ENCODE measurements at places on chromosomes 16 and 17.

DNA sequence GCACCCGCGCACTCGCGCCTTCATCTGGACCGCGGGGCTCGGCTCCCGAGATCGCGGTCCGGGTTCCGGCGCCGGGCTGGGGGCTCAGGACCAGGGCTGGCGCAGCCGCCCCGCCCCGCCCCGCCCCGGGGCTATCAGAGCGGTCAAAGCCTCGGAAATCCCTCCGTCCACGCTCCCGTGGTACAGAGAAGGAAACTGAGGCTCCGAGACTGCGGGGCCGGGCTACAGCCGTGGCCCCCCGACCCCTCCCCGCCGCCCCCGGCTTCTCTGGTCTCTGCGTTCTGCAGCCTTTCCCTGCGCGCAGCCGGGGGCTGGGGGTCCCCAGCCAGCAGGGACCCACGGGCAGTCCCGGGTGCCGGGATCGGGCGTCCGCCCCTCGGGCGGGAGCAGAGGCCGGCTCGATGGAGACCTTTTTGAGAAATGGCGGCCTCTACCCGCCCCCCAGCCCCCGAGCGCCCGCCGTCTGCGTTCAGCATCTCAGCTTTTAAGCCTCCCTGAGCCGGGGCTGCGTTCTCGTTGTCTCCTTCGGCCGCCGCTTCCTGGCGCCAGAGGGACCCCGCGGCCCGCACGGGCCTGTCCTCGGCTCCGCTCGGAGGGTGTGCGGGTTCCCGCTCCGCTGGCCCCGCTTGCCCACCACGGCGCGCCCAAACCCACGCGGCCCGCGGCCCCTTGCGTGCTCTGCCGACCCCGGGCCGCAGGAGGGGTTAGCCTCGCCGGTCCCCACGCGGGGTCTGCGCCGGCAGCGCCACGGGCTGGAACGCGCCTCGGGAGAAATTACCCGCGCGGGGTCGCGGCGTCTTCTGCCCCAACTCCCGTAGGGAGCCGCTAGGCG is 1.5 kb upstream of the NPTX1 start:
- no peak for DNase-seq

DNA sequence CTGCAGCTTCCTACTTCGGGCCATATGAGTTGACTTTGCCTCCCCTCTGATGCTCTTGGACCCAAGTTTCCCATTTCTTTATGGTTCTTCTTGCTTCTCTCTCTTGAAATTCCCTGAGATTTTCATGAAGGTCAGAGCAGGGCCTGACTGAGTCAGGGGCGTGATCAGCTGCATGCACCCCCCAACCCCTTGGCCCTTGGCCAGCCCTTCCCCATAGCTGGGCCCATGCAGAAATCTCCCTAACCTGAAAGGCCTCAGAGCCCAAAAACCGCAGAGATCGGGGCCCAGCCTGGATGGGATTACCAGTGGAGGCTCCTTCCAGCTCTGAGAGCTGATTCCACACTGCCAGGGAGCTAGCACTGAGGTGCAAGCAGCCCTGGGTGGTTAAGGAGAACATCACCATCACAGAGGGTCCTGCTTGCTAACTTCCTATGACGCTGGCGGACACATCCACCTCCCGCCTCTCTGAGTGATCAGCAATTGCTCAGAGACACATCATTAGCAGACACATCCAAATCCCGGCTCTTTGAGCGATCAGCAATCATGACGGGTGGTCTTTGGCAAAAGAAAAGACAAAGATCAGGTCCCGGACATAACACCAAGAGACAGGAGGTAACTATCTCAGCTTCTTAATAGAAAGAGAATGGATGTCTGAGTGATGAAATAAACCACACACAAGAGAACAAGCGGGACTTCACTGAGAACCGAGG is 161.5 kb downstream of the C16orf78 start:
- DNase-seq = no peak

- DNase-seq = no peak
Observed at GRCh38 chr17:55959756-55960155, 193.5 kb upstream of the ANKFN1 start.

- DNase-seq = no peak
Observed at GRCh38 chr16:81928975-81929374, 82.3 kb downstream of the SDR42E1 start.

DNA sequence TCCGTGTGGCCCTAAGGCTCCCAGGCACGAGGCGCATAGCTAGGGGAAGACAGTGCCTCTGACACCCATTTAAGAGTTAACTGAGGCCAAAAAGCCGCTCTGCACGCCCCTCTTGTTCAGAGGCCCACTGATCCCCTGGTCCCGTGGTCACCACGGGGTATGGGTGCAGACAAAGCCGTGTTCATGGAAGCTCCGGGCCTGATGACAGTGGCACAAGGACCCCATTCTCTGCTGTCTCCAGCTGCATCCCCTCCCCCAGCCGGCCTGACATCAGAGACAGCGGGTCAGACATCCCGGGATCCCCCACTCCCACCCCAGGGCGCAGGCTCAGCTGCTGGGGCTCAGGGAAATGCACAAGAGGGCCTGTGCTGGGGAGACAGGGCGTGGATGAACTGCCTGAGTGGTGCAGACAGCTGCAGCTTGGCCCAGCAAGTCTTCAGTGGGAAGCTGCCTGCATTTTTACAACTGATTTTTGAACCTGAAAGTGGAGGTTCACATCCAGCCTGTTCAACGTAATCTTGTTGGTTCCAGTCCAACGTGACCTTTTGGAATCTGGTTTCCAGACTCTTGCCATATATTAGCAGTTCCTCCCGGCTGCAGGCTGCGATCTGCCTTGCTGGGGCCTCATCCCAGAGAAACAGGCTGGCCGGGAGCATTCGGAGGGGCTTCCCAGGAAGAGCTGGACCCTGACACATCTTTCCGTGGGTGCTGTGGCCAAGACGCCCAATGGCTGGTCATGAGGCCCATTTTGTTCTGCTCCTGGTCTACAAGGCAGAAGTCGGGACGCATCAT is 9.7 kb upstream of the BAHCC1 start:
- DNase-seq = no peak

GRCh38 chr17:41547378-41547841 is 19.3 kb upstream of the KRT19 start:
- no peak for DNase-seq

DNA sequence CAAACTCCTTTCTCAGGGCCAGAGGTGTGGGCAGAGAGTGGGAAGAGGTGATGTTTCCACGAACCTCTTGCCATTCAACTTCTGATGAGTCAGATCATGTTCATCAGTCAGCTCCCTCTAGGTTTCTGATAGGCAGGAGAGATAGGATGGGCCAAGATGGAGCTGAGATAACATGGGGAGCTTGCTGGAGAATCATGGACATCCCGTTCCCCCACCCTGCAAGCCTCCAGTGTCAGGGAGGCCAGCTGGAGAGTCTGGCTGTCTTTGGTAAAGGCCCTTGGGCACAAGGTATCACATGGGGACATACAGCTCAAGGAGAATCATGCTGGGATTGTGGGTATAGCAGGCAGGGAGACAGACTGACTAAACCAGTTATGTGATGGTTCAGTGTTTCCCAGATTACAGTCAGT is 136.0 kb upstream of the IRX3 start:
- no peak for DNase-seq

GRCh38 chr17:9225305-9226101 is 204.2 kb downstream of the NTN1 start:
- DNase-seq = no peak

DNA sequence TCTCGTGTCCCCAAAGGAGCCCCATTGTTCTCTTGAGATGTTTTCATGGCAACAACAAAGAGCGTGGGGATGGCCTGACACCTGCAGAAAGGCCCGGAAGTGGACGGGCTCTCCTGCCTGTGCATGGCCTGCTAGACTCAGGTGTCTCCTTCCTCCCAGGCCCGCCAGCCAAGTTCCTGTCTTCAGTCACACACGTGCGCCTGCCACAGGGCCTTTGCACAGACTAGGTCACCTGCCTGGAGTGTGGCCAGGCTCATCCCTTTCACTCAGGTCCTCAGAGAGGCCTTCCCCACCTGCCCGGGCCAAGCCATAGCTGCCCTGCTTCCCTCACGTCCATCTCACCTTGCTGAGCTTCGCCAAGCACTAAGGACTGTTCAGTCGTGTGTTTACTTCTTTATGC is 300.9 kb downstream of the FOXL1 start:
- no peak for DNase-seq

GRCh38 chr17:37608351-37609169 is 658 bp downstream of the SYNRG start:
- DNase-seq = no peak

DNA sequence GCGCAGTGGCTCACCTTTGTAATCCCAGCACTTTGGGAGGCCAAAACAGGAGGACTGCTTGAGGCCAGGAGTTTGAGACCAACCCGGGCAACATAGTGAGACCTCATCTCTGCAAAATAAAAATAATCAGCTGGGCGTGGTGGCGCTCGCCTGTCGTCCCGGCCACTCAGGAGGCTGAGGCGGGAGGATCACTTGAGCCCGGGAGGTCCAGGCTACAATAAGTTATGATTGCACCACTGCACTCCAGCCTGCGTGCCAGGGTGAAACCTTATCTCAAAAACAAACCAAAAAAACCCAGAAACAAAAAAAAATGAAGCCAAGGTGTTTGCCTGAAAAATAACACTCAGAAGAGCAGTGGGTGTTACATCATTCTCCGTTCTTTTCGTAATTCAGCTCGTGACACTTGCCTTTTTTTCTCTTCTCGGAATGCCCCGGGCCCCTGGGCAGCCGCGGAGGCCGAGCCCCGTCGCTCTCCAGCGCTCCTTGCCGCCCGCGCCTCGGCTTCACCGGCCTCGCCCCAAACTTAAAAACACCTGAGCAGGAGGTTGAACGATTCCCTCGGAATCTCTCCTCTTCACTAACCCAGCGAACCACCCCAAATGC is 17.0 kb downstream of the PRCD start:
- peak; percentile 41 for DNase-seq

- no peak for DNase-seq
Observed at GRCh38 chr17:41347869-41348760, 2.5 kb downstream of the KRT33A start.

- DNase-seq = no peak
Observed at GRCh38 chr16:48370229-48370628, 15.0 kb downstream of the SIAH1 start.

DNA sequence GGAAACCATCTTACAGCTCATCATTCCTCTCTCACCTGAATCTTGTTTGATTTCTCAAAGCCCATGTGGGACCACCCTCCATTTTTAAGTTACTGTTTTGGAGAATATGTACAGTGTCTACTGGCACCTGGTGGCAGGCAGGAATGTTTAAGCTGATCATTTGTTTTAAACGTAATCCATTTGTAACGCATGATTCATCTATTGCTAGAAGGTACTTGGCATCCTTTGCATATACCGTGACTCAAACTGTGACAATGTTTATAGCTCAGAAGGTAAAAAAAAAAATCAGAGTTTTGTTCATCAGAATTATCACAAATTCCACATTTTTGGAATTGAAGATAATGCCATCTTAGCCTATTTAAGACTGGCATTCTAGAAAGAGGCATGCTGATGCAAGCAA is 1007.5 kb upstream of the EEF2KMT start:
- DNase-seq = no peak

- no peak for DNase-seq
Observed at GRCh38 chr16:51393381-51394005, 242.4 kb upstream of the SALL1 start.

GRCh38 chr16:52652033-52652432 is 105.1 kb upstream of the TOX3 start:
- DNase-seq = no peak

DNA sequence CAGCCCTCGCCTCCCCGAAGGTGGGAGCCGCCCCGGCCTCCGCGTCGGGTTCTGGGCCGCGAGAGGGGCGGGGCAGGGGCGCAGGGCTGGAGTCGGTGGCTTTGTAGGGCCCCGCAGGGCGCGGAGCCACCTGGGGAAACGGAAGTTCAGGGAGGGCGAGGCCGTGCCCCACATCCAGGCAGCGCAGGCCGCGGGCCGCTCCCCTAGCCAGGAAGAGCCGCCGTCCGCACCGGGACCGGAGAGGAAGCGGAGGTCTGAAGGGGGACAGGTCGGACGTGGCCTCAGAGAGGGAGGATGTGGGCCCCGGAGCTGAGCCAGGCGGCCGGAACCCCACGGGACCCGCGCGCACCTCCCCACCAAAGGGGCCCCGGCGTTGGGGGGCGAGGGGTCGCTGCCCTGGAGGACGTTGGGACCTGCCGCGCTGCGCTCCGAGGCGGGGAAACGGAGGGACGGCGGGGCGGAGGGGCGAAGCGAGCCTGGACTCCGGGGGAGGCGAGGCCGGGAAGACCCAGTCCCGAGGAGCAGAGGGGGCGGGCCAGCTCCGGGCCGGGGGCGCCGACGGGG is 482 bp upstream of the SLC16A3 start:
- DNase-seq = no peak

DNA sequence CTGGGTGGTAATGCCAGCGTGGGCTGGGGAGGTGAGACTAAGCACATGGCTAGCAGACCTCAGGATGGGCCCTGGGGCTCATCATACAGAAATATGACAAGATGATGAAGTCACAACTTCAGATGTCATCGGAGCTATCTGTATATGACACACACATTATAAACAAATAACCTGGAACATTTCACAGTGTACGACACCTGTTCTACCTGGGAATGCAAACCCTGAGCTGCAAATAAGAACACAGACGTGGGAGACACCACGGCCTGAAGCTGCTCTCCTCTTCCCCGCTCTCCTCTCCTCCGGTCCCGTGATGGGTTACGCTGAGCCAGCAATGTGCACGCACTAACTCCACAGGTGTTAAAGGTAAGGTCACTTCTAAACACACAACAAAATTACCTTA is 4.9 kb downstream of the PLD6 start:
- no peak for DNase-seq

DNA sequence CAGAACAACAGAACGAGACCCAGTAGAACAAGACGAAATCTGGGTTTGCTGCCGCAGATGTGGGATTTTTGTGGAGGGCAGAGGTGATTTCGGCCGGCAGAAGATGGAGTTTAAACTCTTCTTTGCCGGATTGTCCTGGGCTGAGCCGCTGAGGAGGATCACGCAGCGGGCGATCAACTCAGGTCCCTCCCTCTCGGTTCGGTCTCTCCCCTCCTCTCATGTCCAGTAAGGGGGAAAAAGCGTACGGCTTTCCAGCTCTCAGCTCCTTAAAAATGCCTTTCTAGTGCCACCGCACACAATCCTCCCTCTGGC is 2.5 kb downstream of the PHF12 start:
- no peak for DNase-seq

- DNase-seq = no peak
Observed at GRCh38 chr17:9195961-9196670, 174.8 kb downstream of the NTN1 start.

DNA sequence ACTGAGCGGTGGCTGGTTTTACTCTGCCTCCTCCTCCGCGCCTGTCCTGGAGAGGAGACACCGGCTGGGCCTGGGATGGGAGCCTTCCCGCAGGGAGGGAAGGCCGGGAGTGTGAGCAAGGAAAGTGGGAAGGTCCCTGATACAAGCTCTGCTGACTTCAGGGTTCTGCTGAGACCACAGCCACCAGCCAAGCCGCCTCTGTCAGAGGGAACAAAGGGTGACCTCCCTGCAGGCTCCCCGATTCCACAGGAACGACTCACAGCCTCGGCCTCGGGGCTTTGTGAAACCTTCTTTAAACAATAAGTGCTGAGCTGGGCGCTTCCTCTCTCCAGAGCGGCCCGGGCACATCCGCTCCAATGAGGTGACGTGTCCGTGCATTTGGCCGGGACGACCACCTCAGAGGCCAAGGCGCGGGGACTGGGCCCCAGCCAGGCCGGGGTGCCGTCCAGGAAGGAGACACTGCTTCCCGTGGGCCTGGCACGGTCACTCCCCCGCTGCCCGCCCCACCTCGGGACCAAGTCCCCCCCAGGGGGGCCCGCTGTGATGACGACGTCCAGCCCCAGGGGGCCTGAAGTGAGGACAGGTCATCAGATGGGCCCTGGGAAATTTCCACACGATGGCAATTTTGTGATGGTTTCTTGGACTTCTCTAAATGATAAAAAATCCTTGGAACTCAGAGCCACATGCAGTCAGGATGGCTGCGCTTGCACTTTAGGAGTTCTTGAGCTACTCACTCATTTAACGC is 11.8 kb upstream of the CIBAR2 start:
- DNase-seq = no peak

GRCh38 chr17:49696233-49696761 is 11.5 kb downstream of the SLC35B1 start:
- DNase-seq = no peak
